MCF 10A (cell line): ENCODE measurements at places on chromosomes 11 and 22. TPM values are rescaled to one million over a fixed set of nuclear protein-coding genes. Genes with fewer than 3 reads are reported as not detected.

XKR3 gene
- total RNA-seq, result 0.17 TPM in 1 of 2 replicates, not detected in the other

RANBP1 gene
- 126 and 195 TPM in 2 replicates for total RNA-seq

RIC8A gene
- total RNA-seq, result 93.3 and 109 TPM in 2 replicates

RHOD gene
- total RNA-seq, result 132 and 190 TPM in 2 replicates

NNMT gene
- 429 and 638 TPM in 2 replicates for total RNA-seq

SYCE3 gene
- total RNA-seq, result 0.82 and 1.2 TPM in 2 replicates

GRCh38 chr11:67662835-67663531 is 11.4 kb downstream of the ALDH3B2 start:
- no peak for DNase-seq
- H3K27ac ChIP-seq, result no peak overlapping the region
- H3K4me1 ChIP-seq, result no peaks in the 10 kb centered on the region
- no peaks in the 10 kb centered on the region for H3K36me3 ChIP-seq
- no peak overlapping the region for H3K4me3 ChIP-seq

- H3K36me3 ChIP-seq, result no peaks in the 10 kb centered on the region
- H3K27me3 ChIP-seq, result no peaks in the 10 kb centered on the region
- H3K4me1 ChIP-seq, result peaks cover 8% of the 10 kb centered on the region
- H3K27ac ChIP-seq, result no peak overlapping the region
- no peak for DNase-seq
These were observed 12.6 kb downstream of the SLC43A1 start for GRCh38 chr11:57502870-57503269.

DNA sequence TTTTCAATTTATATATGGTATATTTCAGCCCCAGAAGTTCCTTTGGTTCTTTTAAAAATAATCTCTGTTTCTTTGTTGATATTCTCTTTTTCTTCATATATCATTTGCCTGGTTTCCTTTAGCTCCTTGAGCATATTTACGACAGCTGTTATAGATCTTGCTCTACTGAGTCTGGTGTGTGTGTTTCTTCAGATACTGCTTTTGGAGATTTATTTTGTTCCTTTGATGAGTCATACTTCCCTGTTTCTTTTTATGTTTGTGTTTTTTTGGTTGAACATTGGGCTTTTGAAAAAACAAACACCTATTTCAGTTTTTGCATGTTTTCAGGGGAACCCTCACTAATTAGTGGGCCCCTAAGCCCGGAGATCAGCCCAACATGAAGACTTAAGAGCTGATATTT is 23.3 kb downstream of the GLB1L2 start:
- no peak overlapping the region for H3K4me3 ChIP-seq
- H3K27me3 ChIP-seq, result no peaks in the 10 kb centered on the region
- DNase-seq, result no peak
- H3K4me1 ChIP-seq, result peaks cover 7% of the 10 kb centered on the region
- no peak overlapping the region for H3K27ac ChIP-seq
- no peaks in the 10 kb centered on the region for H3K36me3 ChIP-seq

DNA sequence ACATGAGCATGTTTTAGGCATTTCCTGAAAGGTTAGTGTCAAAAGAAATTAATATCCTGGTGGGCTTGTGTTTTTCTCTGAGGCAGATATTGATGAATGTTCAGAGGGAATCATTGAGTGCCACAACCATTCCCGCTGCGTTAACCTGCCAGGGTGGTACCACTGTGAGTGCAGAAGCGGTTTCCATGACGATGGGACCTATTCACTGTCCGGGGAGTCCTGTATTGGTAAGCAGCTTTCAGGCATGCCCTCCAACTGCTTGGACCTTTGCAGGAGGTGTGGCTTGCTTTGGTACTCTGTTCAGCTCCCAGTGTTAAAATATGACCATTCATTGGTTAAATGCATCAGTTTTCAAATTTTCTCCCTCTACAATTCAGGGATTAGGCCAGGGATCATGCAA is 658.6 kb upstream of the ANO5 start:
- H3K27ac ChIP-seq, result no peak overlapping the region
- no peaks in the 10 kb centered on the region for H3K27me3 ChIP-seq
- no peak overlapping the region for H3K4me3 ChIP-seq
- DNase-seq, result no peak
- H3K36me3 ChIP-seq, result no peaks in the 10 kb centered on the region

- peaks cover 24% of the 10 kb centered on the region for H3K36me3 ChIP-seq
- DNase-seq, result no peak
- H3K27me3 ChIP-seq, result no peaks in the 10 kb centered on the region
- peak overlapping the region; percentile 97 for H3K27ac ChIP-seq
These were observed 693 bp downstream of the CSTF3 start for GRCh38 chr11:33160587-33160986.

DNA sequence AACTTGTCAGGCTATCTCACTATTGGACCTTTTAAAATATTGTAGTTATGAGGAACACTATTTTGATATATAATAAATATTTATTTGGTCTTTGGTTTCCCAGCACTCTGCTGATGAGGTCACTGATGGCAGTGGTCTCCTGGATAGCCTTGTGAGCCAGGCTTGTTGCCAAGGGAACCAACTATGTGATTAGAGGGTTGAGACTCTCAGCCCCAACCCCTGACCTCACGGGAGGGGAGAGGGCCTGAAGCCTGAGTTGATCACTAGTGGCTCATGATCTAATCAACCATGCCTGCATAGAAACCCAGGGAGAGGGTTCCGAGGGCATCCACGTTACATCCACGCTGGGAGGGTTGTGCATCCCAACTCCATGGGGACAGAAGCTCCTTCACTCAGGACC is 10.8 kb downstream of the PANX1 start:
- H3K4me1 ChIP-seq, result peaks cover 32% of the 10 kb centered on the region
- H3K4me3 ChIP-seq, result no peak overlapping the region
- H3K27me3 ChIP-seq, result no peaks in the 10 kb centered on the region
- no peaks in the 10 kb centered on the region for H3K36me3 ChIP-seq
- no peak for DNase-seq
- no peak overlapping the region for H3K27ac ChIP-seq

DNA sequence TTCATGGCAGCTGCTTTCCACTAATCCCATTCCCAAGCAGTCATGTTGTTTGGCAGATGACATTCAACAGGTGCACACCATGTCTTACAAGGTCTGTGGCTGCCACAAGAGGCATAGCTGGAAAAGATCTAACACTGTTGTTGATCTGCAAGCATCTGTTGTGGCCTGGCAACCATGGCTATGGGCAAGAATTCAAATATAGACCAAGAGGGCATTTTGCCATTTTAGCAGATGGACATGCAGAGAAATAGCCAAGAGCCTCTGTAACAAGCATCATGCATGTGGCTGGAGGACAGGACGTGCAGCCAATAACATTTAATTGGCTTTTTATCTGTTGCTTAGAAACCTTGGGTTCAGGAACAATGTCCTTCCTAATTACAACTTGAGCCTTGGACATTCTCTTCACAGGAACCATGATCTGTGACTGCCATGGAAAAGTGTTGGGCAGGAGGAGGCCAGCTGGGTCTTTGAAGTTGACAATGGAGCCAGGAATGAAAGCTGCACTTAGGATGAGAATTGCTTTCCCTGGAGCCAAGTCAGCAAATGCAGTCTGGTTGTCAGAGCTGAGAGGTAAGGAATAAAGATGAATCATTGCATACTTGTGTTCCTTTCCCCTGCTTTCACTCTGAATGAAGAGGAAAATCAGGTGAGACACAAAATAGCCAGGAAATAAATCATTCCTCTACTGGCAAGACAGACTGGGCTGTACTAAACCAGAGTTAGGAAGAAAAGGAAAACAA is 113.6 kb upstream of the ANO5 start:
- no peak for DNase-seq
- no peak overlapping the region for H3K27ac ChIP-seq
- no peaks in the 10 kb centered on the region for H3K36me3 ChIP-seq
- H3K4me3 ChIP-seq, result no peak overlapping the region
- no peaks in the 10 kb centered on the region for H3K4me1 ChIP-seq
- H3K27me3 ChIP-seq, result no peaks in the 10 kb centered on the region

- H3K27ac ChIP-seq, result no peak overlapping the region
- no peaks in the 10 kb centered on the region for H3K27me3 ChIP-seq
- H3K4me1 ChIP-seq, result no peaks in the 10 kb centered on the region
- H3K4me3 ChIP-seq, result no peak overlapping the region
These were observed 14.4 kb downstream of the CABIN1 start for GRCh38 chr22:24025475-24025874.

GRCh38 chr11:95486979-95487378 is 256.0 kb upstream of the SESN3 start:
- H3K27me3 ChIP-seq, result no peaks in the 10 kb centered on the region
- H3K4me1 ChIP-seq, result no peaks in the 10 kb centered on the region
- H3K27ac ChIP-seq, result no peak overlapping the region

DNA sequence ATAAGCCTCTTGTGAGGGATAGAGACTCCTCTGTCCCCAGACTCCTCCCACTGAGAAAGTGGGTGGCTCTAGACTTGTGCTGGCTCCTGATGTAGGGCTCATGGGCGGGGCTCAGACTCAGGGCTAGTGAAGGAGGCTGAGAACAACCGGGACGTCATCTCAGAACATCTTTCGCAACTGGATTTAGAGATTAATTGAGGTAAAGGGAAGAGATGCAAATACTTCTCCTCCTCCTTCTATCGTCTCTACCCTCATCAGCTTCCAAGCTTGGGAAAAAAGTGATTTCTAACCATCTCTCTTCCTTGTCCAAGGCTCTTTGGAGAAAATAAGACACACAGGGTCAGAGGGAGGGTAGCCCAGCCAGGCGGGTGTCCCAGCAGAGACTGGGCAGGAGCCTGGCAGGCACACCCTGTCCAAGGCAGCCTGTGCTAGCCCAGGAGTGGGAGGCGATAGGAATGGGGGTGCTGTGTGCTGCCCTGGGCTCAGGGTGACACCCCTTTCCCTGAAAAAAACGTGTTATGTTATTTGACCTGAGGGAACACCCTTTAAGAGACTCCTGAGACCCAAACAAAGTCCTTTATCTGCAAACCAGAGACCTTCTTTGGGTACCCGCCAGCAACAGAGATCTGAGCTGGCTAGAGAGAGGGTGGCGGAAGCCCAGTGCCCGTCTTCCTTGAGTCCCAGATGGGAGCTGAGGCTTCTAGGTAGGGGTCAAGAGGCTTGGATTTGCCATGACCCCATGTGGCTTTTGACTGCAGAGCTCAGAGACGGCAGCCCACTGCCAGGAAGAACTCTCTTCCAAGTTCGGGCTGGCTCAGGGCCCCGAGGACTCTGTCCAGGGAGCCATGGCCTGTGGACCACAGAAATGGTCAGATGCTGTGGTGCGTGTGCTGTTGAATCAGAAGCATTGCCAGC is 160.9 kb downstream of the ADAMTS15 start:
- DNase-seq, result peak; percentile 91
- H3K4me3 ChIP-seq, result no peak overlapping the region
- H3K36me3 ChIP-seq, result no peaks in the 10 kb centered on the region
- no peaks in the 10 kb centered on the region for H3K27me3 ChIP-seq

- no peaks in the 10 kb centered on the region for H3K4me1 ChIP-seq
- DNase-seq, result no peak
- no peak overlapping the region for H3K27ac ChIP-seq
- H3K4me3 ChIP-seq, result no peak overlapping the region
- H3K27me3 ChIP-seq, result peaks cover 48% of the 10 kb centered on the region
- H3K36me3 ChIP-seq, result no peaks in the 10 kb centered on the region
These were observed 33.6 kb downstream of the LRRC32 start for GRCh38 chr11:76636826-76637460.

DNA sequence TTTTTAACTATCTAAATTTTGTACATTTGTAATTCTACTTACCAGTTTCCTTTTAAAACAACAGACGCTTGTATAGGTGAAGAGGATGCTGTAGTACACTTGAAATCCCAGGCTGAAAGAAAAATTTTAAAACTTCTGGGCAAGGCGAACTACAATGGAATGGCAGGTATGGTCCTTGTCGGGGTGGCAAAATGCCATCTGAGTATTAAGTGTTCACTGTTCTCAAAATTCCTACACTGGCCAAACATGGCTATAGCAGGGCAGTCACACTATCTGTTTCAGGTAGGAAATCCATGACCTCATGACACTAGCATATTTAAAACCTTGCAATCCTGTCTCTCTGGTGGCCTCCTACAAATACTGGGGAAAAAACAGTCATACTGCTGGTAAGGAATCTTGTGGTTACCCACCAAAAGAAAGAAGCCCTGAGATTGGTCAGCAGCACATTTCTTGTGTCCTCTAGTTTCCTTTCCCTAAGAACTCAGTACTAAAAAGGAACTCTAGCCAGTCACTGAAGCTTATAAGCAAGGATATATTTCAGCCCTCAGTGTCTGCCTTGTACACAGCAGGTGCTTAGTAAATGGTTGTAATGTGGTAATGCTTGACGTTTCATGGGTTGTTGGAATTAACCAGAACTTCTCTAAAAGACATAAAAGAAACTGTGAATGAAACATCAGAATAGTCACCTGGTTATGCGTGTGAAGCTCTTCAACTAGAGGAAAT is 5.2 kb upstream of the ZC3H12C start:
- H3K4me1 ChIP-seq, result peaks cover 24% of the 10 kb centered on the region
- DNase-seq, result no peak
- H3K27me3 ChIP-seq, result no peaks in the 10 kb centered on the region
- H3K27ac ChIP-seq, result peak overlapping the region; percentile 92
- H3K36me3 ChIP-seq, result peaks cover 10% of the 10 kb centered on the region

DNA sequence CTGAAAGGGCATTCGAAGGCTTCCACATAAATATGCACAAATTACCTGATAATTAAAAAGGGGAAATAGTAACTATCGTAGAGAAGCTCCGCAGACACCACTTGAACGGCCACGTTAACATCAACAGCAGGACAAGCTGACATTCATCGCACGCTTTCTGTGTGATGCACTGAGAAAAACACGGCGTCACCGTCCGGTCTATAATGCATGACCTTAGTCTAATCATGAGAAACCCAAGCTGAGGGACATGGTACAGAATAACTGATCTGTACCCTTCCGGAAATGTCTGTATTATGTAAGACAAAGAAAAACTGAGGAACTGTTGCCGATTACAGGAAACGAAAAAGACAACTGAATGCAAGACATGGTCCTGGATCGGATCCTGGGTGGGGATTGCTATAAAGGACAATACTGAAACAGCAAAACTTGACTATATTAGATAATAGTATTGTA is 678 bp upstream of the RANGAP1 start:
- peaks cover 28% of the 10 kb centered on the region for H3K4me1 ChIP-seq
- H3K4me3 ChIP-seq, result peak overlapping the region; percentile 80
- DNase-seq, result no peak
- H3K27me3 ChIP-seq, result no peaks in the 10 kb centered on the region

- no peak overlapping the region for H3K27ac ChIP-seq
- H3K4me1 ChIP-seq, result no peaks in the 10 kb centered on the region
- no peaks in the 10 kb centered on the region for H3K36me3 ChIP-seq
- H3K4me3 ChIP-seq, result no peak overlapping the region
These were observed 8.2 kb downstream of the OR51B5 start for GRCh38 chr11:5335170-5335569.
